ENCODE measurements at places on chromosomes 2 and 18.

GRCh38 chr18:78769502-78770105, 210.0 kb upstream of the SALL3 start:
- no peak for DNase-seq

DNA sequence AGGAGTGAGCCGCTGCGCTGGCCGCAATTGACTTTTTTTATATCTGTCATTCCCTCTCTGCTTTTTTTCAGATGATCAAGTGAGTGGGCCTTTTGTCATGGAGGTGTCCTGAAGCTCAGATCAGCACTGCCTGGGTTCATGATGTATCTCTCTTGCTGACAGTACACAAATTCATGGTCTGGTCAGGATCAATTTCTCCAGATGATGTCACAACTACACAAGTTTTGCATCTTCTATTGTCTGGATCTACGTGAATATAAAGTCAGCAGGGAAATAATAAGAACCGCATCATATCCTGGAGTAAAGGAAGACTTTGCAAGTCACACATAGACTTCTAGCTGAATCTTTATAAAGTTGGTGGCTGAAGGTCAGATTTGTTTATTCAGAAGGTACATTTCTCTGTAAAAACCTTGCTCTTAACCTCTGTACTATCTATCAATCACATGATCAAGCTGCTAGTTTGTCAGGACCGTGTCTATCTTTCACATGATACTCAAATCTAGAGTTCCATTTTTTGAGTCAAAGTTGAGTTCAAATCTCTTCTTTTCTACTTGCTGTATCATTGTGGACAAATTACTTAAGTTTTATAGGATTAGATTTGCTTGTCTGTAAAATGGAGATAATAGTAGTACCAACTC, 13.1 kb upstream of the CD28 start:
- DNase-seq, result no peak

GRCh38 chr2:85291425-85292023, 36.3 kb downstream of the TGOLN2 start:
- no peak for DNase-seq

DNA sequence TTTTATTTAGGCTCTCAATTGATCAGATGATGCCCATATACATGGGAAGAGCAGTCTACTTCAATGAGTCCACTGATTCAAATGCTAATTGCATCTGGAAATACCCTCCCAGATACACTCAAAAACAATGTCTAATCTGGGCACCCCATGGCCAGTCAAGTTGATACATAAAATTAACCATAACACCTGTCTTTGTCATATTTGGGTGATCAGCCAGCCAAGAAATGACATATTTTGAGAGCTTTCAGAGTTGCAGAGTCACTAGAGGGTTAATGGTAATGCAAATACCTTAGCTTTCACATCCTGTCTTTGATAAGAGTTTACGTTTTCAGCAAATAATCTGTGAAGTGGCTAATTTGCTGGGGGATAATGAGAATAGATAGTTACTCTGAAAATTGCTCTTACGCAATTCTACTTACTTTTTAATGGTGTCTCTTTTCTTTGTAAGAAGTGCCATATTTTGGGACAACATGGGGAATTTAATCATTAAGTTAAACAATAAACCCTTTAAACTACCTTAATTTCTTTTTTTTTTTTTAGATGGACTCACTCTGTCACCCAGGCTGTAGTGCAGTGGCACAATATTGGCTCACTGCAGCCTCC, 49.1 kb downstream of the CCDC195 start:
- DNase-seq, result no peak

GRCh38 chr2:128562471-128563347, 244.0 kb upstream of the HS6ST1 start:
- DNase-seq, result no peak

DNA sequence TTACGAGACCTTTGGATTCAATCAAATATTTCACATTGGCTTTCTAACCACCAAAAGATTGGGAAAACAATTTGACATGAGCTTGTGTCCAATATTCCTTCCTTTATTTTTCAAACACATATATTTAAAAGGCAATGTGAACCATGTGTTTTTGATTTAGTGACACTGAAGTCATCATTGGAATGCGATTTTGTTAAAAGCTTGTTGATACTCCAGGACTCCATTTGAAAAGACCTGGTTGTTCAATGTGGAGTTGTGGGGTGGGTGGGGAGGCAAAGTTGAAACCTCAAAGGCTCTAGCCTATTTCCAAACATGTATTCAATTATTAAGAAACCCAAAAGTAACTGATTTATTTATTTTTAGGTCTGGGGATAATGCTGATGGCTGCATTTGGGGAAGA, 114.1 kb upstream of the TRIB2 start:
- no peak for DNase-seq

GRCh38 chr2:219230059-219230540, 494 bp downstream of the ANKZF1 start:
- no peak for DNase-seq
